ENCODE measurements at places on chromosomes 13 and 19. TPM values are rescaled to one million over a fixed set of nuclear protein-coding genes. Genes with fewer than 3 reads are reported as not detected.
A peak's percentile ranks its signal among the peaks of the same experiment; 100 is the strongest.

DNA sequence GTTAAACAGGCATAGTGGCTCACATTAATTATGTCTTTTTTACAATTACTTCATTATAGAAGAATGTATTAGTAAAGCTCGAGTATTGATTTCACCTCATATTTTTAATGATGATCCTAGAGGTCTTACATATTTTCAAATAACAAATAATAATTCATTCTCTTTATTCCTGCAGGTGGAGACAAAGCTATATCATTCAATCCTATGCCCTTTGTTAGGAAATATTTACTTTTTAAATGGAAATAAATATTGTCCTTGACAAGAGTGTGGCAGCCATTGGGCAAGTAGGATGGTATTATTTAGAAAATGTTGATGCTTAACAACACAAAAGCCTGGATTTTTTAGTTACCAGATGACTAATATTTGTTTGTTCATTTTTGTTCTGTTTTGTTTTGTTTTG lies 127.6 kb downstream of the COG6 start:
- DNase-seq: no peak

DNA sequence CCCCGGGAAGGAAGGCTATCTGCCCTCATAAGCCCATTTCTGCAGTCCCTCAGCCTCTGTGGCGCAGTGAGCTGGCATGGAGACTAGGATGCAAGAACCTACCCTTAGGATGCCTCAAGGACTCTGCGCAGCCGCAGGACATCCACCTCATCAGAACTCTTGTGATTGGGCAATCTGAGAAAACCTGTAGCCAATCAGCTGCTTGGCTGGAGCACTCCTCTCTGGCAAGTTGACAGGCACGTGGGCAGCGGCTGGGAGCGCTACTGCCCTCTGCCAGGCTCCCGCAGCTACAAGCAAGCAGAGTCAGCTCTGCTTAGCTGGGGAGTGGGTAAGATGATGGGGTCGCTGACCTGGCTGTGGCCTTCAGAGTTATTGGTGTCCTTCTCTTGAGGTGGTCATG lies 1.5 kb upstream of the ECSIT start:
- DNase-seq: peak; percentile 37

DNA sequence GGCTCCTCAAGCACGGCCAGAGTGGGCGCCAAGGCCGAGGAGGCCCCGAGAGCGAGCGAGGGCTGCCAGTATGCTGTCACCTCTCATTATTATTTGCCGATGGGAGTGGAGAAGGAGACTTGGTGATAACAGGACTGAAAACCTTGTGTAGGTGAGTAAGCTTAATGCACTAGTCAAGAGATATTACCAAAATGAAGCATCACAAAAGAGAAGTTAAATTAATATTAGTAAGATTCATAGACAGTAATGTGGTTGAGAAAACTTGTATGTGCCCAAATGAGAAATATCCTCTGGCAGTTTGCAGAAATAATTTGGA lies 204.5 kb upstream of the SLITRK1 start:
- DNase-seq: no peak

DNA sequence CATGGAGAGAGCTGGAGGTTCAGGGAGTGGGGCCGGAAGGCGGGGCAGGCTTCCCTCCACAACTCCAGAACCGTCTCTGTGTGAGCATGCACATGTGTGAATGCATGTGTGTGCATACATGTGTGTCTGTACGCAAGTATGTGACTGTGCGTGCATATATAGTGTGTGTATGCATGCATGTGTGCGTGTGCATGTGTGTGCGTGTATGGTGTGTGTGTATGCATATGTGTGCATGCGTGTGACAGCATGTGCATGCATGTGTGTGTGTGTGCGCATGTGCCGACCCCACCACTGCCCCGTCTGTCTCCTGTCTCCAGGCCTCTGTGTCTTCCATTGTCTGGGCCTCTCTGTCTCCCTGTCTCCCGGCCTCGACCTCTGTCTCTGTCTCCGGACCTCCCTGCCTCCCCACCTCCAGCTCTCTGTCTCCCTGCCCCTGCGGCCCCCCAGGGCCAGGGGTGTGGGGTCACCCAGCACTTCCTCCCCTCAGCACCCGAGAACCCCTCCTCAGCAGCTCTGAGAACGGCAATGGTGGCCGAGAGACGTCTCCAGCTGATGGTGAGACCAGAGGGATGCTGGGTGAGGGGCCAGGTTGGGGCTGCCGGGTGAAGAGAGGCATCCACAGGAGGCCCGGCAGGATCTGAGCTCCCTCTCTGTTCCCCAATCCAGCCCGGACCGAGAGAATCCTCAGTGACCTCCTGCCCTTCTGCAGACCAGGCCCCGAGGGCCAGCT lies 22.5 kb downstream of the ARHGEF1 start:
- no peak for DNase-seq

- no peak for DNase-seq
Measured at GRCh38 chr13:79692846-79693245, 211.9 kb downstream of the NDFIP2 start.

Gene CYP4F8
- not detected for total RNA-seq

- DNase-seq: peak; percentile 25
Measured at GRCh38 chr13:24922387-24922744, 158.4 kb downstream of the RNF17 start.

GRCh38 chr13:30787738-30788525 lies 52.6 kb downstream of the ALOX5AP start:
- no peak for DNase-seq

DNA sequence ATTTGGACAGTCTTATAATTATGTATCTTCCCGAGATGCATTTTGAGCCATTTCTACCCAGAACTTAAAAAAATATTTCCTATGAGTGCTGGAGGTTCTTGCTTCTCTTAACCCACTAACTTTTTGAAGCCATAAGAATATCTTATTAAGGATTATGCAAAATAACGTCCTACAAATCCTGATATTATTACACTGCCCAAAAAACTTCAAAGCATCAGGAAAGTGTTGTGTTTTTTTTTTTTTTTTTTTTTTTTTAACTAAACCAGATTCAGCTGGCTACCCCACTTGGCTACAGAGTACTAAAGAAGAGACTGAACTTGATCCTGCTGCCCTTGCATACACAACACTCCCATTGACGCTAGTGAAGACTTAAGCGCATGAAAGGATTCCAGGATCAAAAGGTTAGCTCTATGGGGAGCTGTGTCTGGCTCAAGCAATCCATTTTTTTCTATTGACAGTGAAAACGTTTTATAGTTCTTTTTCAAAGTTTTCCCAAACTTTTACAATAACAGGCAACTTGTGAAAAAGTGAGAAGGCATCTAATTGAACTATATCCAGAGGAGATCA lies 141.4 kb downstream of the KCNRG start:
- no peak for DNase-seq

Data from HFFc6 (cell line).